ENCODE measurements at places on chromosomes 13 and 19.

DNA sequence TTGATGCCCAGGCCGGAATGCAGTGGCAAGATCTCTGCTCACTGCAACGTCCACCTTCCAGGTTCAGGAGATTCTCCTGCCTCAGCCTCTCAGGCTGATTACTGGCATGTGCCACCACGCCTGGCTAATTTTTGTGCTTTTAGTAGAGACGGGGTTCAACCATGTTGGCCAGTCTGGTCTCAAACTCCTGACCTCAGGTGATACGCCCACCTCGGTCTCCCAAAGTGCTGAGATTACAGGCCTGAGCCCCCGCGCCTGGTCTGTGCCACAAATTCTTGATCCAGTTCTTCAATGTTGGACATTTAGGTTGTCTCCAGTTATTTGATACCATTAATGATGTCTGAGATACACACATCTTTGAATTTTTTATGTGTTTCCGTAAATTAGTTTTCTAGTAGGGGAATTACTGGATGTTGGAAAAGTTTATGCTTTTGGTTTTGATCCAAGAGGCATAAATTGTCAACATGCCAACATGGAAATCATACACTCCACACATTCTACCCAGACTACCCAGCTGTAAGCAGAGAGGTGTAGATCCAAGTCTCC is 525 bp upstream of the COG3 start:
- DNase-seq, result no peak

DNA sequence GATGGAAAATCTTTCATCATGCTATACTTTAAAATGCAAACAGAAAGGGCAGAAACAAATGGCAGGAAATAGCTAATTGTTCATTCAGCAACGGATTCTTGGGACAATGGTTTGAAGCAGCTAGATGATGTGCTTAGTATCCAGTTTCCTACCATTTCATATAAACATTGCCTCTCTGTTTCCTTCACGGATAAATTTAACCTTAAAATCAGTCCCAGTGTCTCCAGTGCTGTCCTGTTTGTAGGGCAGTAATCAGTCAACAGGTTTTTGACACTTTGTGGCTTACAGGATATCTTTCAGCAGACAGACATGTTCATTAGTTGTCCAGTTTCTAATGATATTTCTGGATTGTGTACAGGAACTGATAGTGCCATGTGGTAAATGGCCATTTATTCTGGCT is 24.7 kb upstream of the RB1 start:
- no peak for DNase-seq

DNA sequence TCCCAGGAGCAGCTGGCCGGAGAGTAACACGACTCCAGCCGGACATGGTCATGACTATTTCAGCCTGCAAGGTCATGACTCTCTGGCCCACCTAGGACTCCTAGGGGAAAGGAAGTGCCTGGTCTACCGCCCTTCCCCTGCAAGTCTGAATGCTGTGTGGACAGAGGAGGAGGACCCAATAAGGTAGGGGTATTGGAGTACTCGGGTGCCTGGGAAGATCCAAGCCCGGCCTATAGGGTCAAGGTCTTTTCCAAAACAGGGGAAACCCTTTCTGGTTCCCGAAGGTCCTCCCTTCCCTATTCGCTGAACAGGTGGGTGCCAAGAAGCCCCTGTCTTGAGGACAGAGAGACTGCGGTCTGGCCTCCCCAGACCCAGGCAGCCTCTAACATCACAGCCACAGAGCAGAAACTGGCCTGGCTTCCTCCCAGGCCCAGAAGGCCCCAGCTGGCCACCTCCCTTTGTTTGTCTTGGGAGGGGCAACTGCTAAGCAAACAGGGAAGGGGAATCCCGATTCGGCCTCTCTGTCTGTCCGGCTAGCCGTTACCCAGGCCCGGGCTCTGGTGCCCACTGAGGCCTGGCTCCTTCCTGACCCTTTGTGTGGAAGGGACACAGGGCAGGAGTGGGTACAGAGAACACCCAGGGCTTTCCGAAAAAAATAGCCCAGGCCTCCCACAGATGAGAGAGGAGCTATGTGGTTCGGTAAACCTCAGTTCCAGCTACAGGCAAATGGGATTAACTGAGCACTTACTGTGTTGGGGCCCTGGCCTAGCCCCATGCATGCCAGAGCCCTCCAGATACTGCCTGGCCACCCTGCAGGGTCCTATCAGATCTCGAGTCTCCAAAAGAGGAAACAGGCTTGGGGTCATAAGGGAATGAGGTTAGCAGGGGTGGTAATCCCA is 5.2 kb upstream of the GRAMD1A start:
- no peak for DNase-seq

- DNase-seq, result no peak
Measured at GRCh38 chr19:40578442-40578908, 1.8 kb downstream of the SHKBP1 start.

GRCh38 chr19:49987159-49987698 is 26.3 kb upstream of the SIGLEC11 start:
- no peak for DNase-seq

DNA sequence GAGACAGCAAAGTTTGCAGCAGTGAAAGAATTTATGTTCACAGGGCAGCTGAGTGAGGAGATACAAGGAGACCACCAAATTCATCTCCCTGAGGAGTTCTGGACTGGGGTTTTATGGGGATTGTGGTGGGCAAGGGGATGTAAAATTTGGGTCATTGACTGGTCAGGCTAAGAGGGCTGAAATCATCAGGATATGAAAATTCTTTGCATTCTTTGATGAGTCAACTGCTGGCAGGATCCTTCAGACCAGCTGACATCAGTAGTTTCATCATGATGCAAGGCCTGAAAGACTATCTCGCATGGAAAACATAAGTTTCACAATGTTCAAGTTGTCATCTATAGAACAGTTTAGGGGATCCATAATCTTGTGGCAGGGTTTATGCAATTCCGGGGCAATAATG is 869.5 kb upstream of the PCDH9 start:
- no peak for DNase-seq

GRCh38 chr19:16435238-16435917 is 36.4 kb downstream of the EPS15L1 start:
- no peak for DNase-seq

DNA sequence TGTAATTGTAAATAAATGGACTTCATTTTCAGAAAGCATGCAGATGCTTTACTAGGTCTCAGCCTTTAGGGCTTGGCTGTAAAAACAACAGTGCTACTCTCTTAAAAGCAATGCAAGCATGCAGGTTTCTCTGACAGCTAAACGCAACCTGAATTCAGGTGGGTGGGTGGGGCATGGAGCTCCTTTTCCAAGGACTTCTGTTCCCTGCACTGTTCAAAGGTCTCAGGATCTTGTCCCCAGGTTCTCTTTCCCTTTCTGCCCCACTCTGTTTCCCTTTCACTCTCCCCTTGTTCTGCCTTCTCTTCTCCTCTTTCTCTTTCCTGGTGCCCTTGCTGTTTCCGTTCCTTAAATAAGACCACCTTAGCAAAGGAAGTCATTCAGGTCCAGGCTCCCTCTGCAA is 1527.5 kb upstream of the SLC10A2 start:
- no peak for DNase-seq

DNA sequence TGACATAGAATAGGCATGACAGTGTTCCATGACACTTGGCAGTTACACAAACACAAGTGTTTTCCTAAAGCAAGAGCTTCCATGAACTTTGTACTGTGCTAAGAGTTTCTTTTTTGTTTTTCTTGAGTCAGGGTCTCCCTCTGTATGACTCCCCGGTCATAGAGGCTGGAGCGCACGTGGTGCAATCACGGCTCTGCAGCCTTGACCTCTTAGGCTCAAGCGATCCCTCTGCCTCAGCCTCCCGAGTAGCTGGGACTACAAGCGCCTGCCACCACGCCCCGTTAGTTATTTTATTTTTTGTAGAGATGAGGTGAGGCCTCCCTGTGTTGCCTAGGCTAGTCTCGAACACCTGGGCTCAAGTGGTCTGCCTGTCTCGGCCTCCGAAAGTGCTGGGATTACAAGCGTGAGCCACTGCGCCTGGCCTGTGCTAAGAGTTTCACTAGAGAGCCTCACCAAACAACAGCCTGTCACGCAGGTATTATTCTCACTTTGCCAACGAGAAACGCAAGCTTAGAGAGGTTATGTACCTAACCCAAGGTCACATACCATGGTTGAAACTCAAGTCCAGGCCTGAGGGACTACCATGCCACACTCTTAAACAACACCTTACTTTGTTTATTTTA is 355.9 kb downstream of the KLF12 start:
- no peak for DNase-seq
